H1 (cell line): ENCODE measurements at places on chromosomes 7 and 10. TPM values are rescaled to one million over a fixed set of nuclear protein-coding genes. Genes with fewer than 3 reads are reported as not detected.
A peak's percentile ranks its signal among the peaks of the same experiment; 100 is the strongest.

- no peak for DNase-seq
- H3K36me3 ChIP-seq = no peaks in the 10 kb centered on the region; the same call in 1 of the 2 replicates
- no peak overlapping the region for H3K27ac ChIP-seq
- no peaks in the 10 kb centered on the region for H3K4me1 ChIP-seq
- peaks cover 1% of the 10 kb centered on the region for H3K27me3 ChIP-seq
Measured at GRCh38 chr10:60069311-60069710, 163.0 kb upstream of the CCDC6 start.

The PDE6C gene
- total RNA-seq = not detected in 2 replicates

The UTF1 gene
- total RNA-seq = 21.7 and 21.8 TPM in 2 replicates

- H3K27ac ChIP-seq = no peak overlapping the region
- no peak overlapping the region for H3K4me3 ChIP-seq
Measured at GRCh38 chr7:92678291-92678920, 88.2 kb upstream of the FAM133B start.

DNA sequence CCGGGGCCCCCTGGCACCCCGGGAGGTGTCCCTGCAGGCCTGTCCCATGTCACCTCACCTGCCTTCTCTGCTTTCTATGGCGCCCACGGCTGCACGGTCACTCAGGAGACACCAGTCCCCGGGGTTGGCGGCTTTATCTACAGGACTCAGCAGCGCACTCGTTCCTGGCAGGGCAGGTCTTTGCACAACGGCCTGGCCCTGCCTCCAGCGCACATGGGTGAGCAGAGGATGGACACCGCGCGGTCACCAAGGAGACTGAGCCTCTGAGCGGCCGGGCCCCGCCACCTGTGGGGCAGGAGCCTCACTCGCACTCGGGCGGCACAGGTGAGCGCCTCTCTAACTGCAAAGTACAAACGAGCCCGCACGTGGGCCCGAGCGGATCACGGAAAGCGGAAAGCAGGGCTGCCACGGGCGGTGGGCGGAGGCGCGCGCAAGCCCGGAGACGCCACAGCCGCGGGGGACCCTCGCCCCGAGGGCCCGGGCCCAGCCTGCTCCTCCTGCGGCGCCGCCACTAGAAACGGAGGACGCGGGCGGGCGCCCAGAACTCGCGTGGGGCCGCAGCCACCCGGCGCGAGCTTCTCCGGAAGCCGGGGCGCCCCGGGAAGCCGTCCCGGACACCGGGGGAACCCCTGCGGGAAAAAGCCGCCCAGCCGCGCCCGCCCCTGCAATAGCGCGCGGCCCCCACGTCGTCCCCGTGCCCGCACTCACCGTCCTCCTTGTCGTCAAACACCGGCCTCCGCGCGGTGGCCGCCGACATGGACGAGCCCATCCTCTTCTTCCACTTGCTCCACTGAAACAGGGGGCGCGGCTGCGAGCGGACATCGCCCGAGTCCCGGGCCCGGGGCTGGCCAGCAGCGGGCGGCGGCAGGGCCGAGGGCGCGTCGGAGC, 642 bp downstream of the STK32C start:
- peaks cover 1% of the 10 kb centered on the region; the same call in 1 of the 2 replicates for H3K4me1 ChIP-seq
- H3K27ac ChIP-seq = no peak overlapping the region
- DNase-seq = no peak
- H3K27me3 ChIP-seq = peaks cover 43% of the 10 kb centered on the region
- no peaks in the 10 kb centered on the region for H3K36me3 ChIP-seq
- H3K4me3 ChIP-seq = peak overlapping the region; percentile 66

The ZNF37A gene
- total RNA-seq = 12.2 and 12.7 TPM in 2 replicates
